ENCODE measurements at places on chromosomes 11 and 22.

- no peak for DNase-seq
Measured at GRCh38 chr22:27480487-27480886, 321.1 kb downstream of the MN1 start.

DNA sequence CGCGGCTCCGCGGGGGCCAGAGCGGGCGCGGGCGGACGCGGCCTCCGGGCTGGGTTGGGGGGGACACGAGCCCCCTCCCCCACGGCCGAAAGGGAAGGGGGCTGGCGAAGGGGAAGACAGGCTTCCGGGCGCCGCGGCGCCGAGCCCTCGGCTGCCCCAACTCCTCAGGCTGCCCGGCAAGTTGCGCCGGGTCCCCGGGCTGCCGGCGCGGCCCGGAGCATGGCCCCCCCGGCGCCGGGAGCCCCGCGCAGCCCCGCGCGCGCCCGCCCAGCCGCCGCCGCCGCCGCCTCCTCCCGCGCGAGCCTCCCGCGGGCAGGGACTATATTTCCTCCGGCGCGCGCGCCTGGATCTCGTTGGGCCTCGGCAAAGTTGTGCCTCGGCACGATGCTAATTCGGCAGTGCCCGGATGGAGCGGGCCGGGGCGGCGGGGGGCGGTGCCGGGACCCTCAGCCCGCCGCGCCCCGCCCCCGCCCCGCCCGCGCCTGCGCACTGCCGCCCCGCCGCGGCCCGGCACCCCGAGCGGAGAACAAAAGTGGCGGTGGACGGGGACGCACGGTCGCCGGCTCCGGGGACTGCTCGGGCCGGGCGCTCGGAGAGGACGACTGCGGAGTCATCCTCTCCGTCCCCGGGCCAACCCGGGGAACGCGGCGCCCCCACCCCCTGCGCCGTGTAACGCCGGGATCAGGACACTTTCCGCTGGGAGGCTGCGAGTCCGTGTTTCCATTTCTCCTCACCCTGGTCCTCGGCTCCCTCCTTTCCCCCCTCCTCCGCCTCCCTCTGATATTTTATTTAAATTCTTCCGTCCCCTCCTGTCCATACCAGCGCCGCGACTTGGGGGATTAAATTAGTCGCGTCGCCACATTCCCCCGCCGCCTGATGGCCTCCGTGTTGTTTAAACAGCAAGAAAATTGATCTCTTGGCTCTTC, at the start of gene PHF21B:
Gene PHF21B, minus strand, starts transcription at position 400 of the 926 bp plus-strand sequence. CDS start 456 bp downstream, outside the sequence.
- no peak for DNase-seq

GRCh38 chr11:31326470-31327148, 42.9 kb downstream of the DCDC1 start:
- DNase-seq: no peak

DNA sequence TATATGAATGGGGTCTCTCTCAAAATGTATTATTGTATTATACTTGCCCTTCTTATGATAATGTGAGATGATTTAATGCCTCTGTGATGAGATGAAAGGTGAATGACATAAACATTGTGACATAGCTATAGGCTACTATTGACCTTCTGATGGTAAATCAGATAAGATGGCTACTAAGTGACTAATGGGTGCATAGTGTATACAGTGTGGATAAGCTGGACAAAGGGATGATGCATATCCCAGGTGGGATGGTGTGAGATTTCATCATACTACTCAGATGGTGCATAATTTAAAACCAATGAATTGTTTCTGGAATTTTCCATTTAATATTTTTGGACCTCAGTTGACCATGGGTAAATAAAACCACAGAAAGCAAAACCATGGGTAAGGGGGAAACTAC, 243.5 kb downstream of the SBF2 start:
- no peak for DNase-seq

DNA sequence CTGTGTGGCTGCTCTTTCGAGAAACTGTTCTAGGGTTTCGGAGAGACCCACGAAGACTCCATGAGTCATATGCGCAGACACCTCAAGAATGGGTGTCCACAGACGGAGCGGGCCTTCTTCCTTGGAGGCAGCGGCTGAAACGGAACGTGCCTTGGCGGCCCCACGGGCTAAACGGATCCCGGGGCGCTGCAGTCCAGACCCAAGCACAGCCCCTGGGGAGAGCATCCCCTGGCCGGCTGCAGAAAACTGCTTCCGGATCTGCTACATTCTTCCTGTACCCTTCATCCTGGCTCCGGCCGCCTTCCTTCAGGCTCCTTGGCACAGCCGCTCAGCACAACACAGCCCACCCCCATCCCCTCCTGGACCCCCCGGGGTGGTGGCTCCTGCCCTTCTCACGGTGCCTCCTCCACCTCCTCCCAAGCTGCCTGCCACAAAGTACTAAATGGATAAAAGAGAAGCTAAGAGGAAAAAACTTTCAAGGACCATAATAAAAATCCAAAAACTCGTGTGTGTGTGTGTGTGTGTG, 25.4 kb downstream of the CPT1A start:
- no peak for DNase-seq

DNA sequence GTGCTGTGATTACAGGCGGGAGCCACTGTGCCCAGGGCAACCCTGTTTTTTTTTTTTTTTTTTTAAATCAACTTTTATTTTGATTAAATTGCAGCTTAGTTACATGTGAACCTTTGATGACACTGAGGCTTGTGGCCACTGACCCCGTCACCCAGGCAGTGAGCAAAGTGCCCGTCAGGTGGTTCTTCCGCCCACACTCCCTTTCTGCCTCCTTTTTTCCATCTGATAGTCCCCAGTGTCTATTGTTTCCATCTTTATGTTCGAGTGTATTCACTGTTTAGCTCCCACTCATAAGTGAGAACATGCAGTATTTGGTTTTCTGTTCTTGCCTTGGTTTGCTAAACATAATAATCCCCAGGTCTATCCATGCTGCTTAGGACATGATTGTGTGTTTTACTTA, 110.9 kb upstream of the GRK3 start:
- DNase-seq: no peak

DNA sequence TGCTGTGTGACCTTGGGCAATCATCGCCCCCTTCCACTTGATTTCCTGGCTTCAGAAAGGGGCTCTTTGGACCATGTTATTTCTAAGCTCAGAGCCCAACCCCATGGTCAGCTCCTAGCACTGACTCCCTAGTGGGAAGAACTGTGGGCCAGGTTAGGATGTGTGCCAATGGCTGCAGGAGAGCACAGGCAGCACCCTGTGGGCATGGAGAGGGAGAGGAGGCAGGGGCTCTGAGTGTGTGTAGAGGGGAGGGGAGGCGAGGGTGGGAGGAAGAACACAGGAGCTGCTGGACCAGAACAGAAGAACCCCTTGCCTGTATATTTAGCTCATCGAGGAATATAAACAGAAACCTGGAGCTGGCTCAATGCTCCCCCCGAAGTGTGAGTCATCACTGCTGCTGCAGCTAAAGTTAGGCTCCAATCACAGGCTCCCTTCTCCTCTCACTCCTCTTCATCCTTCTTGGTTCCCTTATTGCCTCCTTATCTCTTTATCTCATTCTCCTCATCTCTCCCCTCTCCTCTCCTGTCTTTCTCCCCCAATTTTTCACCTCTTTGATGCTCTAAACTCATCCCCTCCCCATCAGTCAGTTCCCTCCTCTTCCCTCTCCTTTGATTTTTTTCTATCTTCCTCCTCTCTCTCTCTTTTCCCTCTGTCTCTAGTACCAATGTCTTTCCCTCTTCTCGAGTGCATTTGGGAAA, 14.5 kb upstream of the RPS19BP1 start:
- no peak for DNase-seq

DNA sequence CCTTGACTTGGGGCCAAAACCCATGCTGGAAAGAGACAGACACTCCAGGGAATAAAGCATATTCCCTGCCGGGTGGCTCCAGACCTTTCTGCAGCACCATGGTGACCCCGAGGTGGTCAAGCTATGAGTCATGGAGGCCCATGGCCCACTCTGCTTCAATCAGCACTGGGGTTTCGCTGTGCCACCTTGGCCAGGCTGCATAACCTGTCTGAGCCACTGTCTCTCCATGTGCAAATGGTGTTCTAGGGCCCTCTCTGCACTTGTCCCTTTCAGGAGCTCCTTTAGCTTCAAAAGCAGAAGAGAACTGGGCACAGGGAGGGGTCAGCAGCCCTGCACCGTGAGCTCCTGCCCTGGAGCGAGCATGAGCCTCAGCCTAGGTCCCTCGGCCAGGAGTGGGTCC, 410.1 kb downstream of the SHANK2 start:
- no peak for DNase-seq

- DNase-seq: no peak
Measured at GRCh38 chr11:27207025-27207650, 155.9 kb downstream of the CCDC34 start.

GRCh38 chr11:32960553-32961164, 55.0 kb upstream of the DEPDC7 start:
- DNase-seq: no peak

DNA sequence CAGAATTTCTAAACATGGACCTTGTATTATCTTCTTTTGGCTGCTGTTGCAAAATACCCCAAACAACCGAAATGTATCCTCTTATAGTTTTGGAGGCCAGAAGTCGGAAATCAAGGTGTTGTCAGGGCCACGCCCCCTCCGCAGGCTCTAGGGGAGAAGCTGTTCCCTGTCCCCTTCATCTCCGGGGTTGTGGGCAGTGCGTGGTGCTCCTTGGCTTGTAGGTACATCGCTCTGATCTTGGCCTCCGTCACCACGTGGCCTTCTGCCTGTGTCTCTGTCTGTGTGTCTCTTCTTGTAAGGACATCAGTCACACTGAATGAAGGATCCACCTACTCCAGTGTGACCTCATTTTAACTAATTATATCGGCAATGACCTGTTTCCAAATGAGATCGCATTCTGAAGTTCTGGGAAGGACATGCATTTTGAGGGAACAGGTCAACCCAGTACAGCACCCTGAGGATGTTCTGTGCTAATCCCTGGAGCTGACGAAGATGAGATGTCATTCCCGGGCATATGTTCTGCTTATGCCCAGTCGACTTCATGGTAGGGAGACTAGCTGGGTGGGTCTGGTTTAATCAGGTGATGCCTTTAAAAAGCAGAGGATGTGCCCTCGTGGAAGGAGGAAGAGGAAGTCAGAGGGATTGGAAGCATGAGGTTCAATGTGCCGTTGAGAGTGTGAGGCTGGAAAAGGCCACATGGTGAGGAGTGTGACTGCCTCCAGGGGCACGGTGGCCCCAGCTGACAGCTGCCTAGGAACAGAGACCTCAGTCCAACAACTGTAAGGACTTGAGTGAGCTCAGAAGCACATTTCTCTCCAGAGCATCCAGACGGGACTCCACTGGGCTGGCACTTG, 531.1 kb downstream of the TBC1D22A start:
- no peak for DNase-seq

DNA sequence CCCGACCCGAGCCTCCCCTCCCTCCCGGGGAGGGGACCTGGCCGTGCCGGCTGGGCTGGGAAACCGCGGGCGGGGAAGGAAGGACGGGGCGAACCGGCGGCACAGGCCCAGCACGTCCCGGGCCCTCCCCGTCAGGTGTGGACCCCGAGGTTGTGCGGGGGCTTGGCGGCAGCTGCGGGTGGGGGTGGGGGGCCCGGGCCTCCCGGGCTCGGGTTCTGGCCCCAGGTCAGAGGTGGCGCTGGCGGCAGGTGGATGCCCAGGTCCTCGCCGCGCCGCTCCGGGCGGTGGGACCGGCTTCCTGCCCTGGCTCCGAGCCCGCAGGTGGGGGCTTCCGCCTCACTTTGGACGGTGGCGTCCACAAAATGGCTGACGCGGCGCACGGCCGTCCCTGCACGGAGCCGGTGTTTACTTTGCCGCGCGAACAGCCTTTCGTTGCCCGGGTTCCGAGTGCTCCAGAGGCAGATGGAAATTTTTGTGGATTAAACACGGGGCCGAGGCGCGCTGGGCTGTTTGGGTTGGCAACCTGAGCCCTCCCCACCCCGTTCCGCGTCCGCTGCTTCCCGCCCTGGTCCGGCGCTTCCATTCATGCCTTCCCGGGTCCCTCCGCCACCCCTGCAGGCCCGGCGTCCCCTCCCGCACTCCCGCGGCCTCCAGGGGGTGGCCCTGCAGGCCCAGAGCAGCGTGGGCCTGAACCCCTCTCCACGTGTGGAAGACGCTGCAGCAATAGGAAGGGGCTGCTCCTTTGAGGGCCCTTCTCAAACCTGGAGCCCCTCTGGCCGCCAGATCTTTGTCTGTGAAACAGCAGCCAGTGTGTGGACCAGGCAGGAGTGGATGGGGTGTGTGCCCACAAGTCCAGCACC, 92.0 kb upstream of the KCNQ1OT1 start:
- peak; percentile 51 for DNase-seq

DNA sequence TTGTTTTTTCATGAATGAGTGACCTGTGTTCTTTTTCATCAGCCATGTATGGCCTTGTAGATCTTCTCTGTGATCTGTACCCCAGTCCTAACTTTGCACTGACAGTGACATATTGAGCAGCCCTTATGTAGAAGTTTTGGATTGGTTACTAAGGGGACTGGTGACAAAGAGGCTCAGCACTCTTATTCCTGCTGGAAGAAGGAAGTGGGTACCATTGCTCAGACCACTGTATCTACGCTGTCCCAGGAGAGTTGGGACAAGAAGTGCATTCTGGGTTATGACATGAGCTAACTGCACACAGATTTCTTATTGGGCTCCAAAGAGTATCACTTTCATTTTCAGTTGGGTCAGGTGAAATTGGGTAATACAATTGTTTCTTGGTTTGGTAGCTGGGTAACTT, 107.8 kb upstream of the RASSF10 start:
- DNase-seq: no peak

DNA sequence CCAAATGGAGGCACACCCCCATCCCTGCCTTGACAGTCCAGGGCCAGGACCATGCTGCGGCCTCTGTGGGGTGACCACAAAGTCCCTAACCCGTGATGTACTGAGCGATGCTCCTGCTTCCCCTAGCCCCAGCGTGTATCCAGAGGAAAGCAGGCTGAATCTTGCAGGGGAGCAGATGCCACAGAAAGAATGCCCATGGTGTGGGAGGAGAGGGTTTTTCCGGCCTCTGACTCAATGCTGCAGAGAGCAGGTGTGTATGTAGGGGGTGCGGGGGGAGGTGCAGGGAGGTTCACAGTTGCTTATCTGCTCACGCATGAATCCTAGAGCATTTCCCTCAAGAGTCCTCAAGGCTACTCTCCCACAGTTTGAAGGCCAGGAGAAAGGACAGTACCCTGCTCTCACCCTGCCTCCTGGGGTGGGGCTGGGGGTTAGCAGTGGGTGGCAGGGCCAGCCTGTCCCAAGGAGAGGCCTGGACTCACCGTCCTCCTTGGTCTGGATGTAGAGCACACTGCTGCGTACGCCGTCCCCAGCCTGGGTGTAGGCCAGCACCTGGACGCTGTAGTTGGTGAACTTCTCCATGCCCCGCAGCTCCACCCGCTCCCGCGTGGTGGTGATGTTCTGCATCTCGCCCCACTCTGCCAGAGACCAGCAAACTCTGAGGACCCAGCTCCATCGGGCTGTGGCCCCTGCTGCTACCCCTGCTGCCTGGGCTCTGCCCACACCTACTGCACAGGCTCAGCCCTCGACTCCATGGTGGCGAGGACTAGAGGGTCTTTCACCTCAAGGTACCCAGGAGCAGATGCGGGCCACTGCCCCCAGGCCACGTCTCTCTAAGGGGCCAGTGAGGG, 130.8 kb downstream of the CEP164 start:
- no peak for DNase-seq
